ENCODE measurements at places on chromosomes 1 and 21. TPM values are rescaled to one million over a fixed set of nuclear protein-coding genes. Genes with fewer than 3 reads are reported as not detected.

DNA sequence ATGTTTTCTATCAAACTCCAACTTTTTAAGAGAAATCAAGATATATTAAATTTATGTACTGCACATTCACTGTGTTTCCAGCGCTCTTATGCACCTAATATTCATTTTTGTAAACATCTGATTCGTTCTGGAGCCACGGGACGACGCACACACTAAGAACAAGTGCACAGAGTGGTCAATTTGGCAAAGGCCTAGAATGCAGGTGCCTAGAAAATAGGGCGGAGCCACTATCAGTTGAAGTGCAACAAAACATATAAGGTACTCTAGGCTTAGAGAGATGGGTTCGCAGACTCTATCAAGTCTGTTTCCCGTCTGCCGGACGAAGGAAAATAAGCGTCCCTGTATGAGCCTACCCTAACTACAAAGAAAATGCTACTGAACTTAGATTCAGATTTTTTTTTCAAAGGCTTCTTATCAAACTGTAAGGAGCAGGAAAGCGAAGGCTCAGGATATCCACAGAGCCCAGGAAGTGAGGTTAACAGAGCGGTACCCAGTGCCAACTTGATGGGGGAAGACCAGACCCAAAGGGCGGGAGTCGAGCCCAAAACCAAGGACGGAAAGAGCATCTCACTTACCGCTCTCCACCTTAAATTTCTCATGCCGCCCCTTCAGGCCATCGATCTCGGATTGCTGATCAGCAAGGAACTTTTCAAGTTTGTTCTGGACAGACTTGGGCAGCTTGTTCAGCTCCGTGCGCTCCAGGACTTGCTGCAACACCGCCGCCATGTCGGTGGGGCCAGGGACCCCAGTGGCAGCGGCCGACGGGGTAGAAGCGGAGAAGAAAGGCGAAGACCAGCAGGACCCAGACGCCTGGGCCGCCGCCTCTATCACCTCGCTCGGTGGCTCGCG lies 526 bp downstream of the TPR start:
- DNase-seq, result peak; percentile 21

DNA sequence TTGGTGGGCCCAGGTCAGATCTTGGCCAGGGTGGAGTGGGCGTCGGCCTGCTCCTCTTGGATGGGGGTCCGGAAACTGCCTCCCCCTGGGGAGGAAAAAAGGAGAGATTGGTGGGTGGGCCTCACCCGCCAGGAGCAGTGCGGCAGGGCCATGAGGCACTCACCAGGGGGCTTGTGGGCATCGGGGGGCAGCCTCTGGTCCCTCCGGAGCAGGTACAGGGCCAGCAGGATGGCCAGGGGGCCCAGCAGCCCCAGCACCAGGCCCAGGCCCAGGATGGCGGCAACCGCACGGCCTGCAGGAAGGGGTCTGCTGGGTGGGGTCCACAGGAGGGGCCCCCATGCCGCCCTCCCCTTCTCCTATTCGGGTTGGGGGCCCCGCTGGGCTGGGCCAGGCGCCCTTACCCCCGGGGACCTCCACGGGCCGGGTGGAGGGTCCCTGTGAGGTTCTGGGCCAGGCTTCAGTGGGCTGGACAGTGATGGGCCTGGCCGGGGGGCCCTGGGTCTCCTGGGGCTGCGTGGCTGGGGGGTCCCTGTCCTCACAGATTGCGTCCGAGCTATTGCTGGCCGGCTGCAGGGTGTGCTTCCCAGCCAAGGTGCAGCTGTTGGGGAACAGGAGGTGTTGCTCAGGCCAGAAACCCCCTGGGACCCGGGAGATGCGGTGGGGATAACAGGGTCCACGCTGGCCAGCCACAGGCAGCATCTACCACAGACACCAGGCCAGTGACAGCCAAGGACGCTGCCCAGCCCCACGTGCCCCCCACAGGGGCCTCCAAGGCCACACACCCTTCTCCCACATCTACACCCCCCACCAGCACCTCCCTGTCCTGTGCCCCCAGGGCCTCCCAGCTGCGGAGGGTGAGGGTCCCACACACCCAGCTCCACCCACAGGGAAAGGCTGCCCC lies 2.2 kb downstream of the TNFRSF4 start:
- DNase-seq, result no peak

FALEC gene
- 0.37 TPM for polyA plus RNA-seq

- no peak for DNase-seq
Observed at GRCh38 chr1:20380616-20381035, 90.0 kb downstream of the VWA5B1 start.

APOBEC4 gene
- polyA plus RNA-seq, result not detected

MCOLN3 gene
- 27.1 TPM for polyA plus RNA-seq

All from renal cortex interstitium (tissue), 15 donors.